ENCODE measurements at places on chromosomes 5 and 9. TPM values are rescaled to one million over a fixed set of nuclear protein-coding genes. Genes with fewer than 3 reads are reported as not detected.

The LPAR1 gene
- total RNA-seq, result 138 TPM

The RPP25L gene
- total RNA-seq, result 28.5 TPM

The ACER2 gene
- total RNA-seq, result 17.6 TPM

The BTNL3 gene
- total RNA-seq, result not detected

DNA sequence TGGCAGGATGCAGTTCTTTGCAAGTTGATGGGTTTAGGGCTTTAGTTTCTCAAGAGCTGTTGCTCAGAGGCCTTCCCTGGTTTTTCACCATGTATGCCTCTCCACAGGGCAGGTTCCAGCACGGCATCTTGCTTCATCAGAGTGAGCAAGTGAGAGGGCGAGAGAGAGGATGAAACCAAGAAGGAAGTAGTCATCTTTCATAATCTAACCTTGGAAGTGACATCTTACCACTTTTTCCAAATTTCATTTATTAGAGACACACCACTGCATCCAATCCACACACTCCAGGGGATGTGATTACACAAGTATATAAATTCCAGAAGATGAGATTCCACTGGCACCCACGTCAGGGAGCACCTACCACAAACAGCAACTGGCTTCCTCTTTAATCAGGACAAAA is 294.4 kb downstream of the MARCHF11 start:
- H3K27ac ChIP-seq, result no peak overlapping the region
- H3K4me1 ChIP-seq, result no peaks in the 10 kb centered on the region
- no peak overlapping the region for H3K4me3 ChIP-seq
- no peaks in the 10 kb centered on the region for H3K36me3 ChIP-seq

GRCh38 chr5:134949316-134949715 is 18.4 kb upstream of the CATSPER3 start:
- H3K4me3 ChIP-seq, result no peak overlapping the region
- H3K4me1 ChIP-seq, result no peaks in the 10 kb centered on the region
- H3K36me3 ChIP-seq, result no peaks in the 10 kb centered on the region
- no peaks in the 10 kb centered on the region for H3K27me3 ChIP-seq

DNA sequence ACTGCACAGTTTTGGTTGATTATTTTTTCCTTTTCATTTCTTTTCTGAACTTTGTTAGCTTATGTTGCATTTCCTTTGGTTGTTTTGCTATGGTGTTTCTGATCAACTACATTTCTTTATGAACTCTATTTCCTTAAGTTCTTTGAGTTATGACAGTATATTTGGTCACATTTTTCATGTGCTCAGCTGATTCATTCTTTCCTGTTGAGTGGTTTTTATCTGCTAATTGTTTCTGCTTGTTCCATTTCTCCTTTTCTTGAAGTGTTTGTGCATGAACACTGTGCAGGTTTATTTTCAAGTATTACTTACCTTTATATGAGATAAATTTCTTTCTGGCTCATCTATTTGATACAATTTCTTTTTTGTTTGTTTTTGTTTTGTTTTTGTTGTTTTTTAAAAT is 50.9 kb upstream of the MACIR start:
- no peaks in the 10 kb centered on the region for H3K4me1 ChIP-seq
- no peak overlapping the region for H3K27ac ChIP-seq
- no peak for DNase-seq
- no peak overlapping the region for H3K4me3 ChIP-seq
- H3K27me3 ChIP-seq, result no peaks in the 10 kb centered on the region

DNA sequence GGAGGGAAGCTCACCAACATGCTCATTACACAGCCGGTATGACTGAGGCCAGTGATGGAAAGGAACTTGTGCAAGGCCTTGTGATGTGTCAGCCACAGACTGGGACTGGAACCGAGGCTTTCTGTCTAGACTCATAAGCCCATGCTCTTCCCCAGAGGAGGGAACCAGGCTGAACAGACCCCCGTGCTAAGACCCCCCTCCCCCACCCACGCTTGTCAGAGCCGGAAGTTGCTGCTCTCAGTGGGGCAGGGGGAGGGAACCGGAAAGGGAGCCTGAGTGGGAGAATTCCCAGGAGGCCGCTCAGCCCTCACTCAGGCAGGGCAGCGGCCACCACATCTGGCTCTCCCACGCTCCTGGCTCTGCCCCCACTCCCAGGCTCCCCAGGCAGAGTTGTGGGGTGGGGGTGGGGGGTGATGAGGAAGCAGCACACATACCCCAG is 4.1 kb upstream of the PDGFRB start:
- no peak overlapping the region for H3K4me3 ChIP-seq
- H3K36me3 ChIP-seq, result no peaks in the 10 kb centered on the region
- peak overlapping the region; percentile 63 for H3K27ac ChIP-seq
- H3K27me3 ChIP-seq, result no peaks in the 10 kb centered on the region

GRCh38 chr5:45277860-45278259 is 418.3 kb downstream of the HCN1 start:
- no peak overlapping the region for H3K27ac ChIP-seq
- no peaks in the 10 kb centered on the region for H3K4me1 ChIP-seq
- DNase-seq, result no peak
- H3K4me3 ChIP-seq, result no peak overlapping the region
- H3K27me3 ChIP-seq, result no peaks in the 10 kb centered on the region
- H3K36me3 ChIP-seq, result no peaks in the 10 kb centered on the region

DNA sequence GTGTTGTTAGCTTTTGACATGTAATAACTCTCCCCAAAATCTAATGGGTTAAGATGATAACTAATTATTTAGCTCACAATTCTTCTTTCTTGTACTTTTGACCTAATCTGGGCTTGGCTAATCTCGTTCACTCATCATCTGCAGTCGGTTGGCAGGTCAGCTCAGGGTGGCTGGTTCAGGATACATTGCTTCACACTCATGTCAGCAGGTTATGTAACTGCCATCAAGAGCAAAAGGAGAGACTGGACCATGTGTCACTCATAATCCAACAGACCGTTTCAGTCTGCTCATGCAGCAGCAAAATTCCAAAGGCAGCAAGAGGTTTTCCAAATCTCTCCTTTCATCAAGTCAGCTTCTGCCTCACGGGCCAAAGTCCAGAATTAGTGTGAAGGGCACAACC is 998.4 kb upstream of the CTNND2 start:
- H3K36me3 ChIP-seq, result no peaks in the 10 kb centered on the region
- H3K4me3 ChIP-seq, result no peak overlapping the region
- no peak for DNase-seq
- H3K27ac ChIP-seq, result no peak overlapping the region
- H3K4me1 ChIP-seq, result no peaks in the 10 kb centered on the region

DNA sequence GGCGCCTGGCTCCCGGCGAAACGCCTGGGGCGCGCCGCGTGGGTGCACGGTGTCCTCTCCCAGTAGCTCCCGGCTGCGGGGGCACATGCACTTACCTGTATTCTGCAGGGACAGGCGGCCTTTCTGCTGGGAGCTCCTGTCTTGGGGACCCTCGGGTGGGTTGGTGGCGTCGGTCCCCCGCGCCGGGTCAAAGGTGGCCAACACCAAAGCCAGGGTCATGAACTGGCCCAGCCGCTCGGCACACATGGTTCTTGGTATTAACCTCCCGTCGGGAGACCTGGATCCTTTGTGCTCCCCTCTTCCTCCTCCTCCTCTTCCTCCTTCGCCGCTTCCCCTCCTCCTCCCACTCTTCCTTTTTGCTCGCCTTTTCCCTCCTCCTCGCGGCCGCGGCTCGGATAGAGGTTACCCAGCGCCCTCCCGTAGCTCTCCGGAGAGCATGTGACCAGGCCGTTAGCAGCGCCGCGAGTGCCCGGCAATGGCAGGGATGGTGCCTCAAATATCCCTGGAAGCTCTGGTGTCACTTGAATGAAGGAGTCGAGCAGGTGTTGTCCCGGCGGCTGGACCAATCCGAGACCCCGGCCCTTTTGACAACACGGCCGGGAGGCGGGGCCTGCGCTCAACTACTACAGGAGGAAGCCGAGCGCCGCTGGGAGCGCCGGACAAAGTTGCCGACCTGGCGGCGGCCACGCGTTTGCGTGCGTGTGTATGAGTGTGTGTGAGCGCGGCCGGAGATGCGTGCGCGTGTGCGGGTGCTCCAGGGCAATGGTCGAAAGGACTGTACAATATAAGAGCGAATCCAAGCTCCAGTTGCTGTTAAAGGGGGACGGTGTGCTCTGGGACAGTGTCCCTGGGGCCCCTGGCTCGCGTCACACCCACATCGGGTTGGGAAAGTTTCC is at the start of gene STC2:
TSS of gene STC2 (minus strand) at position 467 of the 896 bp plus-strand sequence. CDS start at position 246, 221 bp downstream.
- peak within 1 kb of the TSS; percentile 77 for H3K27ac ChIP-seq
- no peaks in the 10 kb centered on the region for H3K36me3 ChIP-seq

- H3K4me3 ChIP-seq, result no peak overlapping the region
- no peaks in the 10 kb centered on the region for H3K27me3 ChIP-seq
Measured at GRCh38 chr9:80242022-80242421, 670.3 kb downstream of the TLE4 start.

GRCh38 chr9:113705306-113705927 is 170.7 kb upstream of the ZNF618 start:
- no peak overlapping the region for H3K4me3 ChIP-seq
- H3K36me3 ChIP-seq, result no peaks in the 10 kb centered on the region
- H3K27me3 ChIP-seq, result no peaks in the 10 kb centered on the region
- no peak overlapping the region for H3K27ac ChIP-seq

GRCh38 chr9:129569502-129570449 is 51.1 kb downstream of the C9orf50 start:
- H3K36me3 ChIP-seq, result no peaks in the 10 kb centered on the region
- peaks cover 5% of the 10 kb centered on the region for H3K4me1 ChIP-seq
- H3K27ac ChIP-seq, result peak overlapping the region; percentile 77

DNA sequence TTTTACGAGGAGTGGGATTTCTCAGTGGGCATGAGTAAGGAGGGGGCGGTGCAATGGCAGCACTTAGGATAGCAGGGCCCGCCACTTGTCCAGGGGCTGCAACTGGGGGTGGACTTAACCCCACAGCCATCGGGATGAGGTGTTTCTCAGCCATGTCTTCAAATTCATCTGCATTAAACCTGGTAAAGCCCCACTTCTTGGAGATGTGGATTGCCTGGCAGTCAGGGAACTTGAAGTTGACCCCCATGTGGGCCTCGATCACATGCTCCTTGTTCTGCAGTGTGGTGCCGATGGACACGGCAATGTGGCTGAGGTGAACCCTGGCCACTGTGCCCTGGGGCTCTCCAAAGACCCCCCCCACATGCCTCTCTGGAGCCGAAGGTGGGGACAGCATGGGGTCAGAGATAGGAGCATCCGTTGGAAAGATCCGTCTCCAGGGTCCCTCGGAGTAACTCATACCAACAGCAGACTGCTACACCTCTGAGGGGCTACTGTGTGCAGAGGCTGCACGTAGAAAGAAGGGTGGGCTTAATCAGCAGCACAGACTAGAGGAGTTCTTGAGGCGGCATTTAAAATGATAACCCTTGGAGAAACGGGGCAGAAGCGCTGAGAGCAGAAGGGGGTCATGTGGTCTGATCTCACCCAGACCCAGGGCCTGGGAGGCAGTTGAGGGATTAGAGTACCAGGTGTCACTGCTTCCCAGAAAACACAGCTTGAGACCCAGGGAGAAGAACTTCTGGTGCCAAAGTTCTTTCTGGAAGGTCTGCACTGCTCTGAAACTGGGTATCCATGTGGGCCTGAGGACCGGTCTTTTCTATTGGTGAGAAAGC is 141.4 kb downstream of the MTX3 start:
- H3K4me1 ChIP-seq, result no peaks in the 10 kb centered on the region
- no peak for DNase-seq
- H3K4me3 ChIP-seq, result no peak overlapping the region
- no peak overlapping the region for H3K27ac ChIP-seq

GRCh38 chr5:91794856-91795548 is 411.9 kb upstream of the ARRDC3 start:
- H3K4me1 ChIP-seq, result no peaks in the 10 kb centered on the region
- no peaks in the 10 kb centered on the region for H3K27me3 ChIP-seq
- H3K27ac ChIP-seq, result no peak overlapping the region
- H3K4me3 ChIP-seq, result no peak overlapping the region

DNA sequence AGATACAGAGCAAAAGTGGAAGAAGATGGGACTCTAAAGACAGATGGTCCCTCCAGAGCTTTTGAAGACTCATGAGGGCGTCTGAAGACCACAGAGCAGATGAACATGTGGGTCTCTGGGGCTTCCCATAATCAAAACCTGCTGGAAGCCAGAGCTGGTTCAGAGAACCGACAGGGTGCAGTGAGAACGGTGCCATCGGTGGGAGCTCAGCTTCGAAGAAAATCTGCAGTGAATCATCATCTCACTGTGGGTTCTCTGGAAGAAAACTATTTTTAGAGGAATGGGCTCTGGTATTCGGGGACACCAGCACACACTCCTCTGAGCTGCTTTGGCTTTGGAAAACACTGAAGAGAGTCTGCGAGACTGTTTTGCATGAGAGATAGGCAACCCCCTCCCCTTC is 222.4 kb upstream of the PANK3 start:
- no peak for DNase-seq
- H3K36me3 ChIP-seq, result no peaks in the 10 kb centered on the region
- H3K27me3 ChIP-seq, result no peaks in the 10 kb centered on the region
- no peak overlapping the region for H3K27ac ChIP-seq

DNA sequence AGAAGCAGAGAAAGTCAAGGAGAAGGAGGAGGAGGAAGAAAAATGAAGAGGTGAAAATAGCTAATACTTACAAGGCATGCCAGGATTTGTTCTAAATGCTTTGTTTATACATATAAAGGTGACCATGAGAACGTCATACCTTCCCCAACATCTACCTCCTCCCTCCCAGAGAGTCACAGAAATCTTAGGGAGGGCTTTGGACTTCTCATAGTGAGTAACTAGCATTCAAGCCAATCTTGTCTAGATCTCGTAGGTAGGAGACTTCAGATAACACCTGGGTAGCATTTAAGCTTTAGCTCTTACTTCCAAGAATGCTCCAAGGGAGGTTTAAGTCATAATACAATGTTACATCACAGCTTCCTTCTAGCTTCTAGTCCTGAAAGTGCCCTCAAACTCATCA is 36.5 kb upstream of the GPBP1 start:
- H3K27ac ChIP-seq, result no peak overlapping the region
- no peaks in the 10 kb centered on the region for H3K4me1 ChIP-seq
- H3K4me3 ChIP-seq, result no peak overlapping the region

DNA sequence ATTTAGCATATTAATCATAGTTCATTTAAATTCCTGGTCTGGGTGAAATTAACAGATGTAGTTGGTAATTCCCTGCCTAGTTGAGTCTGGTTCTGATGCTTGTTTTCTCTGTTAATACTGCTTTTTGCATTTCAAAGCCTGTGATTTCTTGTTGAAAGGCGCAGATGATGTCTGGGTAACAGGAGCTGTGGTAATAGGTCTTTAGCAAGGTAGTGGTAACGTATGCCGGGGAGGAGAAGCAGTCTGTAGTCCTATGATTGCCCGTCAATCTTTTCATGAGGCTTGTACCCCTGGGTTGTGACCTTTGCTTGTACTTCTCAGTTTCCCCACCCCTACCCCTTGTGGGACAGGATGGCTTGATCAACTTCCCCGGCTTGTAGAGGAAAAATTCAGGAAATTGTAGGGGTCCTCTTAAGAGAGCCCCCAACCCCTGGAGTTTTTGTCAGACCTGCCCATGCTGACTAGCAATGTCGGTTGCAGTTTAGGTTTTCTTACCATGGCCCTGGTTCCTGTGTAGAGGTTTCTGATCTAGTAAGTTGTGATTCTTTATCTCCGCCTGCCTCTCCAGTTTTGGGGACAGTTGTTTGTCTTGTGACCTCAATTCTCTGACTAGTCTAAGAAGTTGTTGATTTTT is 55.4 kb downstream of the SPIN1 start:
- no peak for DNase-seq
- H3K36me3 ChIP-seq, result no peaks in the 10 kb centered on the region
